Vagina (tissue), 2 donors: ENCODE measurements at places on chromosomes 16 and 17.

- no peak overlapping the region for H3K27ac ChIP-seq
- no peaks in the 10 kb centered on the region for H3K36me3 ChIP-seq
- H3K27me3 ChIP-seq: no peaks in the 10 kb centered on the region
- H3K4me1 ChIP-seq: no peaks in the 10 kb centered on the region
- no peak for DNase-seq
- no peak overlapping the region for H3K4me3 ChIP-seq
Observed at GRCh38 chr17:71793518-71793917, 327.3 kb upstream of the SOX9 start.

DNA sequence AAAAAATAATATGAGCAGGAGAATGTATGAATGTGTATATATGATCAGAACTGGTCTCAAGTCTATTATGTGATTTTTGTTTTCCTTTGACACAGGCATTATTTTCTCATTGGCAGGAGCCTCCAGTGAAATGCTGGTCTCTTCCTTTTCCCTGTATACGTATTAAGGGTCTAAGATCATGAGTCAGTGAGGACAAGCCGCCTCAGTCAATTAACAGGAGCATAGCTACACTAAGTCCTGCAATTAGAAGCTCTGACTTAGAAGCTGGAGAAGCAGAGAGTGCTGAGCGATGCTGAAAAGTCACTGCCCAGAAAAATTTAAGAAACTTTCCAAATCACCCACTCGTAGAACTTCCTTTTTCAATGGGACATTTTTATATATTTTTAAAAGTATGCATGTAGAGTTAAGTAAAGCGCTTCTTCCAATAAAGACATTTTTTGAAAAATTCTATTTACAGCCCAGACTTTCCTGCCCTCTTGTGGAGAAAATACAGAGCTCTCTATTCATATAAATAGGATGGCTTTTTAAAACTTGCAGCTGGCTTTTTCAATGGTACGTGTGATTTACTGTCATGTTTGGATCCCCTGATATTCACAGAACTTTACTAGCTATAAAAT lies 70.2 kb upstream of the PSMD7 start:
- no peak overlapping the region for H3K27ac ChIP-seq
- no peak for DNase-seq
- H3K27me3 ChIP-seq: no peaks in the 10 kb centered on the region

DNA sequence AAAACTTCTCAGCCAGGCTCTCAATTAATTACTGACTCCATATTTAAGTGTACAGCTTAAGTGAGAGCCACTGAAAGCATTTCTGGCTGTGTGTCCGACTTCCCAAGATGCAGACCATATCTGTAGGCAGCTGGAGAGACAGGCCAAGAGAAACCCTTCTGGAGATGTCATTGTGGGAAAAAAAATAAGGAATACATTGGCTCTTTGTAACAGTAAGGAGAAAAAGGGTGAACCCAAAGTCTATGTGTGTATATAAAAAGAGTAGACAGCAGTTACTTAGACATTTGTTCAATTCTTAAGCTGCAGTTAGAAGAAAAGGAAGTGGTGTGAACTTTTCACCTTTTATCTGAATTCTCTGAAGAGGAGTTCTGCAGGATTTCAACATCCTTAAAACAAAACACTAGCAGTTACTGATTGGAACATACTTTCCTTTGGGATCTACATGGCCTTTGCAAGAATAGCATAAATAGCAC lies 21.7 kb downstream of the FAM117A start:
- no peaks in the 10 kb centered on the region for H3K36me3 ChIP-seq
- H3K27me3 ChIP-seq: no peaks in the 10 kb centered on the region
- no peak overlapping the region for H3K4me3 ChIP-seq
- DNase-seq: no peak

GRCh38 chr16:46954562-46954961 lies 18.9 kb downstream of the DNAJA2 start:
- H3K36me3 ChIP-seq: peaks cover 30% of the 10 kb centered on the region
- H3K27ac ChIP-seq: no peak overlapping the region
- no peaks in the 10 kb centered on the region for H3K4me1 ChIP-seq
- no peaks in the 10 kb centered on the region for H3K27me3 ChIP-seq
- no peak overlapping the region for H3K4me3 ChIP-seq
- DNase-seq: no peak

DNA sequence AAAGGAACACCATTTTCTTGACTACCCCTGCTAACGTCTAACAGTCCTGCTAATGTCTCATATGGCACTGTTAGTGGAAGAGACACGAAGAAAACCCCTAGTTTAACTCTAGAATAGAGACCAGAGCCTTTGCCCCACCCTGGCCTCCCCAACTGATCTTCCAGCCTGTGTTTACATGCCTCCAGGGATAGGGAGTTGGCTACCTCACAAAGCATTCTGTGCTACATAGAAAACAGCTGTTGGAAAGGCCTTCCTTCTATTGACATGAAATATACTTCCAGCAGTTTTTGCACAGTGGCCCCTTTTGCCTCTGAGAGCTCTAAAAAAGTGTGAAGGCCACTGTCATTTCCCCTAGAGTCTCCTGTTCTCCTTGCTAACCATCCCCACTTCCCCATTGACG lies 73.1 kb downstream of the ASIC2 start:
- H3K27me3 ChIP-seq: no peaks in the 10 kb centered on the region
- no peak for DNase-seq
- no peak overlapping the region for H3K4me3 ChIP-seq
- peaks cover 22% of the 10 kb centered on the region for H3K4me1 ChIP-seq

- H3K27ac ChIP-seq: peak overlapping the region; percentile 63
- H3K27me3 ChIP-seq: no peaks in the 10 kb centered on the region
- H3K4me1 ChIP-seq: peaks cover 10% of the 10 kb centered on the region
Observed at GRCh38 chr16:51326131-51326856, 175.2 kb upstream of the SALL1 start.

DNA sequence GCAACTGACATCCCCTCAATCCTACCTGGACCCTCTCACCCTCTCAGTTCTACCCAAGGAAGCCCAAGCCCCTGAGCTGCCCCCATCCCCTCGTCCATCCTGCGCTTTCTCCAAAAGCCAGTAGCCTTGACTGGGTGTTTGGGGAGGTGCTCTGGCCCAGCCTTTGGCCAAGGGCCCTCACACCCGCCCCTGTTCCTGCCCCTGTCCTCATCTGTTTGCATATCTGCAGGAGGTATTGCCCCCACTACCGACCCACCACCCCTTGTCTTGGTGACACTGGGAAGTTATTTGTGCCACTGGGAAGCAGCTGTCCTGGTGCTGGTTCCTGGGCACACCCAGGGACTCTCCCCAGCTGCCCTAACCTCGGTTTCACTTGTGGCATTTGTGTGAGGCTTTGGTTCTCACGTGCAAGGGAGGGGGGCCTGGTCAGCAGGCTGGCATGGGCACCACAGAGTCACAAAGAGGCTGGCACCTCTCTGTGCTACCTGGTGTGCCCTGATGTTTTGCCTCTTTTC lies 75.3 kb downstream of the MRC2 start:
- H3K27ac ChIP-seq: no peak overlapping the region
- no peak for DNase-seq
- H3K4me1 ChIP-seq: peaks cover 26% of the 10 kb centered on the region

GRCh38 chr17:17403899-17404576 lies 72.8 kb upstream of the MED9 start:
- H3K4me3 ChIP-seq: no peak overlapping the region
- no peak overlapping the region for H3K27ac ChIP-seq
- H3K27me3 ChIP-seq: no peaks in the 10 kb centered on the region
- peaks cover 8% of the 10 kb centered on the region for H3K4me1 ChIP-seq
- no peak for DNase-seq
- H3K36me3 ChIP-seq: no peaks in the 10 kb centered on the region

DNA sequence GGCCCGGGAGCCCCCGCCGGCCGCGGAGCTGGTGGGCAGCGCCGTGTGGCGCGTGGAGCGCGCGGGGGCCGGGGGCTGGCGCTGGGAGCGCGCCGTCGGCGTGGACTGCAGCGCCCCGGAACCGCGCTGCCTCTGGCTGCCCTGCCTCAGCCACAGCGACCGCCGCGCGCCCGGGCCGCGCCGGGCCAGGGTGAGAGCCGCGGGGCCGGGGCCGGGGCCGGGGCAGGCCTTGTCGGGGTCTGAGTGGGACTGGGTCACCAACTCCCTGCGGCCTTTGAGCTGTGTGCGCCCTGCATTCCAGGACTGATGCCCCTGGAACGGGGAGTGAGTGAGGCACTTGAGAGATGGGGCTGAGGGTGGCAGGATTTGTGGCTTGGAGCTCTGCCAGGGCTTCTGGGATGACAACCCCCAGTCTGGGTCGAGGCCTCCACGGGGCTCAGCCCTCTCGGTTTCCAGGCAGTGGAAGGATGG lies 25.7 kb downstream of the ARHGAP23 start:
- H3K4me1 ChIP-seq: peaks cover 73% of the 10 kb centered on the region
- no peaks in the 10 kb centered on the region for H3K27me3 ChIP-seq
- peak overlapping the region; percentile 76 for H3K27ac ChIP-seq
- H3K4me3 ChIP-seq: peak overlapping the region; percentile 60
- DNase-seq: no peak

DNA sequence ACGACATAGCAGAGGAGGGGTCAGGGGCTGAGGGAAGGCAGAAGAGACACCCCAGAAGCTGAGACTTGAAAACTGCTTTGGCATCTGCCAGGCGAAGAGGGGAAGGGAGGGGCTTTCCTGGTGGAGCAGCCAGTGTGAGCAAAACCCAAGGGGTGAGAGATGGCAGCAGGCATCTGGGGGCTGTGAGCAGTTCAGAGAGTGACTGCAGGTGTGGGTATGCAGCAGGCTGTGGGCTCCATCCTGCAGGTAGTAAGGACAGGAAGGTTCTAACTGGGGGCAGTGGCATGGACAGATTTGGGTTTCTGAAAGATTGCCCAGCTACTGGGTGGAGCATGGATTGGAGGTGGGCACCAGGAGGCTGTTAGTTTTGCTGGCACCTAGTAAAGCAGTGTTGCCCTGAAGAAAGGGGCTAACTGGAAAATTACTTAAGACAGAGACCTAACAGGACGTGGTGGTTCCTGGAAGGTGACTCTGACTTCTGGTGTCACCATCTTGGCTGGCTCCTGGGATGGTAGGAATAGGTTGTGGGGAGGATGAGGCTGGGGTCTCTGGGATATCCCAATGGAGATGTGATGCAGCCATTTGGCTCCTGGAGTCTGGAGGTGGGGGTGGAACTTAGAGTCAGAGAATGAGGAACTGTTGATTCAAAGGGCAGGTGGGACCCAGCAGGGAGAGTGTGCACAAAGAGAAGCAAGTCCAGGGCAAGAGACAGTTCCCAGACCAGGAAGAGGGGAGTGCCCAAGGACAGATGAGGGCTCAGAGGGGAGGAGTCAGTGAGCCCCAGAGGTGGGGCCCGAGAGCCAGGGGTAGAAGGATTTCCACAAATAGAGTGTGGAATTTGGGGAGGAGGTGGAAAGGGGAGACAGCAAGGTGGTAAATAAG lies 11.2 kb downstream of the BCL7C start:
- H3K4me1 ChIP-seq: no peaks in the 10 kb centered on the region
- no peak overlapping the region for H3K27ac ChIP-seq
- no peaks in the 10 kb centered on the region for H3K36me3 ChIP-seq
- H3K4me3 ChIP-seq: no peak overlapping the region

DNA sequence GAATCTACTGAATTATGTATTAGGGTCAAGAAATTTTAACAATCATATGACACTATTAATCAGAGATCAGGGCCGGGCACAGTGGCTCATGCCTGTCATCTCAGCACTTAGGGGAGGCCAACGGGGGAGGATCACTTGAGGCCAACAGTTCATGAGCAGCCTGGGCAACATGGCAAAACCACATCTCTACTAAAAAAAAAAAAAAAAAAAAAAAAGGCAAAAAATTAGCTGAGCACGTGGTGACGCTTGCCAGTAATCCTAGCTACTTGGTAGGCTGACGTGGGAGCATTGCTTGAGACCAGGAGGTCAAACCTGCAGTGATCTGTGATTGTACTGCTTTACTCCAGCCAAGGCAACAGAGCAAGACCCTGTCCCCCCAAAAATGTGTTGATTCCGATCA lies 52.5 kb upstream of the CLEC3A start:
- no peaks in the 10 kb centered on the region for H3K27me3 ChIP-seq
- H3K4me1 ChIP-seq: no peaks in the 10 kb centered on the region
- DNase-seq: no peak
- no peaks in the 10 kb centered on the region for H3K36me3 ChIP-seq
- no peak overlapping the region for H3K27ac ChIP-seq

DNA sequence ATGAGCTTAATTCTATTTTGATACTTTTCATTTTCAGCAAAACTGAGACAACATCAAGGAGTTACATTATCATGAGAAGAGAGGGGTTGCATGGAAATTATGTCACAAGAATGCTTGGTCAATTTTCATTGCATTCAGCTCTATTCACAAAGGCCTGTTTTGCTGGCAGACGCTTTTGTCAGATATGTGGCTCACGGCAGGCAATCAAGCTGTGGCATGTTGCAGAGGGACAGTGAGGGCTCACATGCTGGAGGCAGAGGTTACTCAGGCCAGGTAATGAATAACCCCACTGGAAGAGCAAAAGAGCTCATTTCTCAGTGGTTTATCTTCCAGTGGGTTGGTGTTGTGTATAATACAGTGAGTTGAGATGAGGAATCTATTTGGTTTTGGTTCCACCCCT lies 98.7 kb upstream of the RBFOX1 start:
- H3K27me3 ChIP-seq: no peaks in the 10 kb centered on the region
- no peaks in the 10 kb centered on the region for H3K4me1 ChIP-seq
- DNase-seq: no peak
- no peaks in the 10 kb centered on the region for H3K36me3 ChIP-seq
- H3K27ac ChIP-seq: no peak overlapping the region
- no peak overlapping the region for H3K4me3 ChIP-seq

DNA sequence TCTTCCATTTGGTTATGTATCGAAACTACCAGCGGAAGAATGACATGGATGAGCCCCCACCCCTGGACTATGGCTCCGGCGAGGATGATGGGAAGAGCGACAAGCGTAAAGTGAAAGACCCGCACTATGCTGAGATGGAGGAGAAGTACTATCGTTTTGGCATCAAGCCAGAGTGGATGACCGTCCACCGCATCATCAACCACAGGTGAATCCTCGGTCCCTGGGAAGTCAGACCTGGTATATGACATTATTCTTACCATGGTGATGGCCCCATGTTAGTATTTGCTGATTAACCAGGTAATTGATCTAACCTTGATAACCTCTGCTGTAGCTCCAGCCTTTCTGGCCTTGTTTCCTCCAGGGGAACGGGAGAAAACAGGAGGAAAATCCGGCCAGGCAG lies 8.5 kb downstream of the CHD3 start:
- no peaks in the 10 kb centered on the region for H3K27me3 ChIP-seq
- peaks cover 94% of the 10 kb centered on the region for H3K36me3 ChIP-seq
- no peak overlapping the region for H3K4me3 ChIP-seq
- H3K4me1 ChIP-seq: no peaks in the 10 kb centered on the region
- H3K27ac ChIP-seq: no peak overlapping the region
- no peak for DNase-seq
